ENCODE measurements at places on chromosomes 5 and 9.
A peak's percentile ranks its signal among the peaks of the same experiment; 100 is the strongest.

DNA sequence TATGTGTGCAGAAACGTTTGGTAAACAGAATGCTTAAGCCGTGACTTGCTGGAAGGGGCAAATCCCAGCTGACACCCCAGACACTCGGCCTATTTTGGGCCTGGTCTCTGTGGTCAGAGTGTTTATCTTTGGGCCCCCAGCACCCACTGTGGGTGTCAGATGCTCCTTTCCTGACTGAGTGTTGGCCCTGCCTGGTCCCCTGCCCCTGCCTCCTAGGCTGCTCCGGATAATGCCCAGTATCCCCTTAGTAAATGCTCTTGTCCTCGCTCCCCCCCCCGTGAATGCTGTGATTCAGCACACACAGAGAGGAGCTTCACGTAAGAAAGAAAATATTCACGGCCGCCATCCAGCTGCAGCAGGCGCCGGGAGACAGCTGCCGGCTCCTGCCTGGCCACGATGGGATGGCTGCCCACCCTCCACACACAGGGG is 11.3 kb upstream of the ANGPTL2 start:
- DNase-seq = no peak

DNA sequence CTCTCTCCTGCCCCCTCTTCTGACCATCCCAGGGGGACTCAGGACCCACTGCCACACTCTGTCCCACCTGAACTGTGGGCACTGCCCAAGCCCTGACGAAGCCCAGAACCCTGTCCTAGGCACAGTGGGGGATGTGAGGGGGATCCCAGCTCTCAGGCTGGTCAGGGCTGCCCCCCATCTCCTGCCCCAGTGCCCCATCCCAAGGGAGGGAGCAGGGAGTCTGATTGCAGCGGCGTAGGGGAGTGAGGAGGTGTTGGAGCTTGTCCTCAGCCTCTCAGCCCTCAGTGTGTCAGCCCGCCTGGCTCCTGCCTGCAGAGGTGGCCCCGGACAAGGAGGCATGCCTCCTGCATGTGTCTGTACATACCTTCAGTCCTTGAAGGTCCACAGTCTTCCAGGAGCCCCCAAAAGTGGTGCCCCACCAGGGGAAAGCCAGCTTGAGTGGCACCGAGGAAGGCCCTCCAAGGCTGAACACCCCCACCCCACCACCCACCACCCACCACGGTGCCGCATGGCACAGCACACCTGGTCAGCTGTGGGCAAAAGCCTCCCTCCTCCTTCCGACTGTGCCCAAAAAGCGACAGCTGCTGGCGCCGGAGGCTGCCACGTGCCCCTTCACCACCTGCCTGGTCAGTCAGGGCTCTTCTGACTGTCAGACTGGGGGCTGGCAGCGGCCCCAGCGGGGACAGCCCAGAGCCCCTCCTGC is 930 bp downstream of the SARDH start:
- DNase-seq = peak; percentile 37

DNA sequence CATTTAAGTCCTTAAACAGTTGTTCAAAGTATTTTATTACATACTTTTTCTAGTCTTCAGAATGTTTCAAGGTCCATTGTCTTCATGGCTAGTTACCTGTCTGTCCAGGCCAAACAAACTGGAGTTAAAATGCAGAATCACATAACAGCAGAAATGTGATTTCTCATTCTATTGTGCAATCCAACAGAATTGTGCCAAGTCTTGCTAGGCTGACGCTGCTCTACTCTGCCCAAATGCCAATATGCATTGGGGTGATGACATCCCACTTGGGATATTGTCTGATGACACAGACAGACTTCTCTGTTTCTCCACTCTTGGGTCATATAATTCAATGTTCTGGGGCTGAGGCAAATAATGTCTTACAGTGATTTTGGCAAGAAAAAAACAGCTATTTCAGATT is 5.2 kb upstream of the SLC22A5 start:
- no peak for DNase-seq

DNA sequence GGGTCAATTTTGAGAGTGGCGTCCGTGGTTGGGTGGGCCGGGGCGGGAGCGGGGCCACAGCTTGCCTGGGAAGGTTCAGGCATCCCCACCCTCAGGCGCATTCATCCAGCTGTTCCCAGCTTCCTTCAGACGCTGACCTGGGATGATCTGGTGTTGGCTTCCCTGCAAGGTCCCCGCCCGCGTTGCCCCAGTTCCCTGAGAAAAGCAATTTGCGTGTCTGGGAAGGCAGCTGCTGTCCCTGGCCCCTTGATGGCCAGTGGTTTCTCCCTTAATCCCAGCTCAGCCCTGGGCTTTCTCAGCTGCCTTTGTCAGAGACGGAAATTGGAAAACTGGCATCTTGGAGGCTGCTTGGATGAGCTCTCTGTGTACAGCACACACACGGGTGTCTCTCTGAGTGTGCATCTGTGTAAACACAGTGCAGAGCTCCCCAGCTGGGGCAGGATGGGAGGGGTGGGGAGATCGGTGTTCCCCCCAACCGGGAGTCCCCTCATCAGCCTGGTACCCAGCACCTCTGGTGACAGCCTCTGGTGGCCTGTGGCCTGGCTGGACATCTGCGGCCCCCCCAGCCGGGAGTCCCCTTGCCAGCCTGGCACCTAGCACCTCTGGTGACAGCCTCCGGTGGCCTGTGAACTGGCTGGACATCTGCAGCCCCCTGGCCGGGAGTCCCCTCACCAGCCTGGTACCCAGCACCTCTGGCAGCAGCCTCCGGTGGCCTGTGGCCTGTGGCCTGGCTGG is 94.0 kb downstream of the COL5A1 start:
- DNase-seq = no peak

DNA sequence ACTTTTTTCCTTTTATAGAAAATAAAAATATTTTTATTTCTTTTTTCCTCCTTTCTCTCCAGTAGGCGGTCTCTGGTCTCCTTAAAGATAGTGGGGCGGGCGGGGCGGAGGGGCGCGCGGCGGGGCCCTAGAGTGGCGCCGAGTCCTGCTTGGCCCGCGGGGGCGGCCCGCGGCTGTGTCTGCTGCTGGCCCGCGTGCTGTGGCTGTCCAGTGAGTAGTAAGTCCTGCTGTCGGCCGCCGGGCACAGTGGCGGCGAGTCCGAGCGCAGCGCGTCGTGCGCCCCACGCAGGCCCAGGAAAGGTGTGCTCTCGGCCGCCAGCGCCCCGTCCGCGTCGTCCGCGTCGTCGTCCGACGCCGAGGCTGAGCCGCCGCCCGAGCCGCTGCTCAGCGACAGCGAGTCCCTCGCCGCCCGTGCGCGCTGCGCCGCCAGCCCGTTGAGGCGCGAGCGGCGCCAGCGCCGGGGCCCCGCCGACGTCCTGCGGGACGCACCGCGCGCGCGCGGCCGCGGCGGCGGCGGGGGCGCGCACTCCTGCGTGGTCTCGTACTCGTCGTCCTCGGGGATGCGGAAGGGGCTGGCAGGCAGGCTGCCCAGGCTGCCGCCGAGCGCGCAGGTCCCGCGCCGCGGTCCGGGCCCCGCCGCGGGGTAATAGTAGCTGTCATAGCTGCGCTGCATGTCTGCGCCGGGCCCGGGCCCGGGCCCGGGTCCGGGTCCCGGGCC is 52.3 kb downstream of the PSD2 start:
- no peak for DNase-seq

- no peak for DNase-seq
These were observed 6.5 kb downstream of the LRRC26 start for GRCh38 chr9:137163365-137163715.

DNA sequence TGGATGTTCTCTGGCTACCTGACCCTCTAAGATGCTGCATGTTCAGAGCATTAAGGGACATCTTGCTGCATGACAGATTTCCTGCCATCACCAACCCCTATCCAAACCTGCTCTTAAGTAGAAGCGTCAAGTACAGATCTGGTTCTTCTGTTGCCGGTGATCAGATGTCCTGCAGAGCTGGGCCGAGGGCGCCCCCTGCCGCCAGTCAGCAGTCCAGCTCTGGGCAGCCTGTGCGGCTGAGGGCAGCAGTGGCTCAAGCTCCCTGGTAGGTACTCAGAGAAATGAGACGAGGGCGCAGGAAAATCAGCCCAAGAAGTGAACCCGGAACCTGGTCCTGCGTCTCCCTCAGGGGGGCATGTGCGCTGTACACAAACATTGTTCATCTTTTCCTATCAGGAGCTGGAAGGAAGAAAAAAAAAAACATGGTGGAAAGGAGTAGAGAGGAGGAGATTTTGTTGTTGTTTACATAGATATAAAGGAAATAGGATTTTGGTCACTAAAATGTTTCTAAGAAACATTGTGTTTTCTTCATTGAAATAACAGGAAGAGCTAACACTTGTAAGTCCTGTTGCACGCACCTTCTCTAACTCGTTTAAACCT is 95.8 kb downstream of the CFAP90 start:
- peak; percentile 64 for DNase-seq

- DNase-seq = no peak
These were observed 129.4 kb downstream of the NUDT12 start for GRCh38 chr5:103433211-103433610.

- DNase-seq = peak; percentile 16
These were observed 4.5 kb downstream of the ROR2 start for GRCh38 chr9:91945277-91946085.

GRCh38 chr5:76175821-76176403 is 92.7 kb downstream of the SV2C start:
- DNase-seq = no peak

DNA sequence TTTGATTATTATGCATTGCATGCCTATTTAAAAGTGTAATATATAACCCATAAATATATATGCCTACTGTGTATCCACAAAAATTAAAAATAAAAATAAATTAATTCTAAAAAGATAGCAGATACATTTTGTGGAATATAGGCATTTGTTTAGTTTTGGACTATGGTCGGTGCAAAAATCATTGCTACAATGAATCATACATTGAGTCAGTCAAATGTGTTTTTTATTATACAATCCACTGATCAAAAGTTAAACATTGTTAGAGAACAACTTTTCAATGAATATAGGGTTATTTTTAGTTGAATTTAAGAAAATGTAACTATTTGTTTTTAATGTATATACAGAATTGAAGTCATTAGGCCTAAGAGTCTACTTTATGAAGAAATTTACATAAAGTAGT is 885.9 kb downstream of the EFNA5 start:
- no peak for DNase-seq

- DNase-seq = no peak
These were observed 783.3 kb upstream of the SEMA6A start for GRCh38 chr5:117357886-117358285.

DNA sequence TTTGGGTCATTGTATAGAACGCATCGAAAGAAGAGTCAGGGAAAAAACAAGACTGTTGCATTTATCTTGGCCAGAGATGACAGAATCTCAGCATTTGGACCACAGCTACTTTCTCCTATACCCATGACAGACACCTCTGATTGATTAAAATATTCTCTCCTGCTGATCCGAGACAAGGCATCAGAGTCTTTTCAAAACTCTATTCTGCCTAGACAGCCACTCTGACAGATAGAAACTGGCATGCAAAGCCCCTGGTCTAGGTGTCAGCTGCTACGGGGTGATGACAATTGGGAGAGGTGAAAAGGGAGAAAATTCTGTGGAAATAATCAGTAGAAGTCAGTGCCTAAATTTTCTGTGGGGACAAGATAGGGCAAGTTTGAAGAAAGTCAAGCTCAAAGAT is 152.2 kb downstream of the PIK3R1 start:
- DNase-seq = no peak

DNA sequence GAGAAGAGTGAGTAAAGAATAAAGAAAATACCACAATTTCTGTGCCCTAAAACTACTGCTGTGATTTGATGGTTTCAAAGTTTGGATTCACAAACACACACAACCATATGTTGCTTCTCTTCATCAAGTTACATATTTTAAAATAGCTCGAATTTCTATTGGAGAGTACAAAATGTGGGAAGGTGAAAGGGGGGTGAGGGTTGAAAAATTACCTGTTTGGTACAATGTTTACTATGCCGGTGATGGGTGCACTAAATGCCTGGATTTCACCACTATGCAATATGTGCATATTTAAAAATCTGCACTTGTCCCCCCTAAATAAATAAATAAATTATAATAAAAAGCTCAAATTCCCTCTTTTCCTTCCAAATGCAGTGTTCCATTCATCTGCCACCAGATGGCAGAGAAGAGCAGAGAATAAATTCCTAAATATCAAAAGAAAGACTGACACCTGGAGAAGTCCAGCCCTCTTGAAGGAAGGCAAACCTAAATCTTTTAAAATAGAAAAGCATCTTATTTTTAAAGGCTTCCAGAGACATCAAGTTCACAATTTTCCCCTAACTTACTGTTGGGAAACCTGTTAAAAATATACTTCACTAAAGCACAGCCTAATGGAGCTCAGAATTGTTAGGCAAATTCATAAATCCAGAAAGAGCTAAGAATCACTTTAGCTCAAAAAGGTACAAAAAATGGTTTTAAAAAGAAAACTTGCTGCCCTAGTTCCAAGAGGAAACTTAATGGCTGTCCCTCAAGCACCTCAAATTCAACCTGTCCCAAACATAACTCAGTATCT is 24.8 kb upstream of the HNRNPA0 start:
- no peak for DNase-seq

DNA sequence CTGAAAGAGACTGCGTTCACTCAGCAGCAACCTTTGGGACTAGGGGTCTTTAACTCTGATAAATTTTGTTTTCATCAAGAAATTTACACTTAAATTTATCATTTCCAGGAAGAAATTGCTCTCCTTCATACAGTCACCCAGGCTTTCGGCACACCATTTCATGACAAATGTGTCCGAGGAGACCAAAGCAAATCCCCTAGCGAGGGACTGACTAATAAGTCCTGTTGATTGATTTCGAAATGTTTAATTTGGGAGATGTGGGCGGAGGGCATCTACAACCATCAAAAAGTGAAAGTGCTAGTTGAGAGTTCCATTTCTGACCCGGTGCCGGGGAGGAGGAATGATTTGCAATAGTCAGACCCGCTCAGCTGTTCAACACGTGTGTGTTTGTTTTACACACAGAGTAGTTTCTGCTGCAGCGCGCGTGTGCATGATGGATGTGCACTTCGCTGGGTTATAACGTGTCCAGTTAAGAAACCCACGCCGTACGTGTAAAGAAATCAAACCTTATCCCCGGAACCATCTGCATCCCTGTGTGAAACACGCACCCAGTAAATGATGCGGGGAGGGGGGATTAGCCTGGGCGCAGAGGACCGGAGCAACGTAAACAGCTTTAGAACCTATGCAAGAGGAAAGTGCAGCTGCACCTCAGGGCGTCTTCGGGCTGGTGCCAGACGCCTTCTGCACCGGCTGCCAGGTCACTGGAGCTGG is 845 bp upstream of the NR4A3 start:
- DNase-seq = no peak

DNA sequence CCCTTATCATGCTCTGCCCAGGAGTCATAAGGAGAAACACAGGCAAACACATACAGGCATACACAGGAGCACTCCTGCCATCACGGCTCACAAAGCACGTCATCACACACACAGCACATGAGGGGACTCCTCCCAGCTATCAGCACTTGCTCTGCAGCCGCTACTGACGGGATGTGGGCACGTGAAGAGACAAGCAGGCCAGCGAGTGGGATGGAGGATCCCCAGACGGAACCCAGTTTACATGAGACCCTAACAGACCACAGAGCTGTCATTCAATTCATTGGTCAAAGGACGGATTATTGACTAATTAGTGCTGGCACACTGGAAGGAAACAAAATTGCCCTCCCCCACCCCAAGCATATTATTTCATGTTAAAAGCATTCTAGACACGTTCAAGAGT is 53.6 kb downstream of the SEMA4D start:
- no peak for DNase-seq
